ENCODE measurements at places on chromosomes 2 and 18. TPM values are rescaled to one million over a fixed set of nuclear protein-coding genes. Genes with fewer than 3 reads are reported as not detected.

Gene C2orf72
- total RNA-seq: 0.17 TPM

GRCh38 chr2:216770717-216771116 is 75.4 kb upstream of the IGFBP5 start:
- DNase-seq: no peak

DNA sequence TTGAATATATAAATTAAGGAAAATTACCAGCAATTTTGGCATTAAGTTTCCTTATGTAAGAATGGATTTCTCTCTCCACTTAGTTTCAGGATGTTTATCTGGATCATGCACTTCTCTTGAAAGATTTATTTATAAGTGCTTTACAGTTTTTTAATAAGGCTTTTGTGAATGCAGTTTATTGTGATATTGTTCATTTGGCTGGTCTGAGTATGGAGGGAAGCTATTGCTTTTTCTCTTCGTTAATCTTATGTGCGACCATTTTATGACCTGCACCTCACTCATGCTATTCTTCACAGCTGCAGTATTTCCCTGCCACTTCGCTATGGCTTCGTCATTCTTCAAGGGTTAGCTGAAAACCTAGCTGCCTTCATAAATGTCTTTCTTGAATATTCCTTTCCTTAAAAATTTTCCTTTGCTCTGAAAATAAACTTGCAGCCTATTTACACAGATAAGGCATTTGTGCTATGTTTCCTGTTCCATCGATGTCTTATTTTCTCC is 233.4 kb downstream of the SOCS6 start:
- DNase-seq: no peak

- no peak for DNase-seq
Measured at GRCh38 chr2:47908682-47909081, 2.4 kb upstream of the FBXO11 start.

DNA sequence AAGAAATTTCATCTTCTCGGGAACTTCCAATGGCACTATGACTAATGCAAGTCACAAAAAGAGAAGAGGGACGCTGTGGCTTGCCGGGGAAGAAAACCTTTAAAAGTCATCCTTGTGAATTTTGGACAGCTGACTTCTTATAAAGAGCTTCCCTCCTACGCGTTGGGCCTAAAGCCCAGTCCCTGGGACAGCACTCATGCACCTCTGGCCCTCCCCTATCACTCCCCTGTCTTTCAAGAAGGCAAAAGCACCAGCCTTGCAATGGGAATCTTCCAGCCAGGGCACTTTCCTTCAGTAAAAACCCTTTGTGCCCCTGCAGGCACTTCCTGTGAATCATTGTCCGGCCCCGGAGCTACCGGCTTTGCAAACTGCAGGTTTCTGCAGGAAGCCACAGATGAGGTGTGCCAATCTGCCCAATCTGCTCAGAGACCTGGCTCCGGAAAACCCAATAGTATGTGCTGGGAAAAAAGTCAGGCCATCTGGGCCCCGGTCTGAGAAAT is 7.1 kb downstream of the MREG start:
- no peak for DNase-seq

GRCh38 chr2:36797324-36798070 is 101.0 kb downstream of the VIT start:
- no peak for DNase-seq

GRCh38 chr2:77034445-77034844 is 487.7 kb downstream of the LRRTM4 start:
- no peak for DNase-seq

- no peak for DNase-seq
Measured at GRCh38 chr2:211133766-211134165, 577.4 kb downstream of the CPS1 start.
